Urinary bladder (tissue), 4 donors: ENCODE measurements at places on chromosomes 5 and 9. TPM values are rescaled to one million over a fixed set of nuclear protein-coding genes. Genes with fewer than 3 reads are reported as not detected.

DNA sequence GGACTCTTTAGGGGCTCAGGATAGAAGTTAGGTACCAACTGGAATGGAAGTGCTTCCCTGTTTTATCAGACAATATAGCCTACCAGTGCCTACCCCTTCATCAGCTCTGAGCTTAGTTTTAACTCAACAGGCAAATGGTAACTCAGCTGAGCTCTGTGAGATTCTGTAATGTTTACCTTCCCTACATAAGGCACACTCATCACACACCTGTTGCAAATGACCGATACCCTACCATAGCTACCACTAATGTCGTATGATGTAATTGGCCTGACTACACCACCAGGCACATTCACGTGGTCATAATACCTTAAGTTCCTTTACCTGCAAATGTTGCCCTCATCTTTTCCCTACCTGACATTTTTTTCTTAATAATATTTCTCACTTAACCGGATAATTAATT is 254.8 kb downstream of the ADGRV1 start:
- no peak for DNase-seq

The PCA3 gene
- total RNA-seq, result 0.26 TPM

The GZMA gene
- 1.4 TPM for total RNA-seq

The ARHGEF28 gene
- 16.9 TPM for total RNA-seq
